ENCODE measurements at places on chromosomes 2 and 18.

- DNase-seq = no peak
Observed at GRCh38 chr2:238504181-238504931, 77.6 kb downstream of the ASB1 start.

GRCh38 chr2:191050640-191050987 is 36.6 kb upstream of the STAT1 start:
- no peak for DNase-seq

DNA sequence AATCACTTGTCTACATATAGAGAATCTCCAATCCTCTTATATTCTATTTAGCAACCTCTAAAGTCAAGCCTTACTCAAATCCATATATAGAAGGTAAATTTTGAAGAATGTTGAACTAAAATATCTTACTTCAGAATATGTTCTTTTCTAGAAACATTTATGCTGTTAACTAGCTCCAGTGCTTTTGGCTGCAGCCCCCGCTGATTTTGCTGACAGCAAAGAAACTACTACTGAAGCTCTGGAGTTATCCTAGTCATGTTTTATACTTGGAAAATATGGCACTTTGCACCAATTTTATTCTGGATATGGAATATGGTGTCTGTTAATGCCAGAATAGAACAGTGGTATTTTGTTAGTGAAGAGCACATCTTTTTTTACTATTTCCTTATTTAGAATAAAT is 212.4 kb upstream of the FSIP2 start:
- no peak for DNase-seq

DNA sequence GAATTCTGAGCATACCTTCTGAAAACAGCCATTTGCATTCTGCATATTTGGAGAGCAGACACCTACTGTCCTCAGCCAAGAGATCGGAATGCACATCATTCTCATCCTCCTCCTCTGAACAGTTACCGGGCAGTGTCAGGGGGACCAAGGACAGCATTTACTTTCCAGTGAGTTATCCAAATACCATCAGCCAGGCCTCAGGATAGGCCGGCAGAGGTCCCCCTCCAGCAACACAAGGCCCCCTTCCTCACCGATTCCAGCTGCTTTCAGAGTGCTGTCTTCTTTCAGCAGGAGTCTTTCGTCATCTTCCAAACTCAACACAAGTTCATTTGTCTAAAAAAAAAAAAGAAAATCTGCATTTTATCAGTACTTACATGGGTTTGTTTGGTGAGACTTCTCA is 55.3 kb downstream of the C2orf76 start:
- no peak for DNase-seq

- no peak for DNase-seq
Observed at GRCh38 chr18:36265015-36265414, 32.5 kb upstream of the FHOD3 start.

DNA sequence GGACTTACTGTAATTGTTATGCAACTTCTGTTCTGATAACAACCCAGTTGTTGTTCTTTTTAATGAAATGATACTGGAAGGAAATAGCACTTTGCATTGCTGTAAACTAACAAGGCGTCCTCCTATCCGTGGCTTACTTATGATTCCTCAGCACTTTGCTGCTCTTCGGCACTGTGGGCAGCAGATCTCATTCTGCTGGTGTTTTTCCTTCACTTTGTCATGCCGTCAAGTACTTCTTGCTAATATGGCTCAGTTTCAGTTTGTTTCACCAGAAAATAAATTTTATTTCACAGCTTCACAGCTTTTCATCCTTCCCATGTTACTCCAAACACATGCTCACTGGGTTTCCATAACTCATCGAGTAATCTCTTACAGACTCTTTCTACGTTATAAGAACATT is 289.3 kb downstream of the MEIS1 start:
- DNase-seq = no peak

- no peak for DNase-seq
Observed at GRCh38 chr2:172342611-172343010, 84.8 kb upstream of the ITGA6 start.

DNA sequence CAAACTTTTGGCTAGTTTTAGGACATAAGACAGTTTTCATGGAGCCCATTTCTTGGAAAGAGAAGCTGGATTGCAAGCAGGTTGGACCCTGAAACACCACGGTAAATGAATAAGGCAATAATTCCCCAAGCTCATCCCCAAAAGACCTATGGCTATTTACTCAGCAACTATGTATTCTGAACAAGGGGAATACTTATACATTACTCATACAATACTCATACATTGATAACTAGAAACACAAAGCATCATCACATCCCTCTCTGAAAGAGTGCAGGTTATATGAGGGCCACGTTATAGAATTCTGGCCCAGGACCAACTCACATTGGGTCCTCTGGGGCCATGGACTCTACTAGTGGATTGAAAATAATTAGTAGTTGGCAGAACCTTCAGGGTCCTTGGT is 154.8 kb downstream of the TMX3 start:
- no peak for DNase-seq

DNA sequence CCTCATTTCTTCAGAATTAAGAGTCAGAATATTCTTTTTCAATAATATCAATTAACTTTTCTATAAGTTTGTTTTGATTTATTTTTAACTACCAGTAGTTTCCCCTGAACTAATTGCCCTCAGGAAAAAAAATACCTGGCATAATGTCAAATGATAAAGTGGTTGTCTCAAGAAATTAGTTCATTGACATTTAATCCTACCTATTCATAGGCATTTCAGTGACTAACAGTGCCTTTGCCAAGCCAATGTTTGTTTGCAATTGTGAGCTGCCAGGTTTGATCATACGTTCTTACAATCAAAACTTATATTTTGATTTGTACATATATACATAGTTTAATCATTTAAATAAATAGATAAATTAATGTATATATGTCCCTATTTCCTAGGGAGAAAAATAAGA is 267.3 kb upstream of the MC4R start:
- DNase-seq = no peak

DNA sequence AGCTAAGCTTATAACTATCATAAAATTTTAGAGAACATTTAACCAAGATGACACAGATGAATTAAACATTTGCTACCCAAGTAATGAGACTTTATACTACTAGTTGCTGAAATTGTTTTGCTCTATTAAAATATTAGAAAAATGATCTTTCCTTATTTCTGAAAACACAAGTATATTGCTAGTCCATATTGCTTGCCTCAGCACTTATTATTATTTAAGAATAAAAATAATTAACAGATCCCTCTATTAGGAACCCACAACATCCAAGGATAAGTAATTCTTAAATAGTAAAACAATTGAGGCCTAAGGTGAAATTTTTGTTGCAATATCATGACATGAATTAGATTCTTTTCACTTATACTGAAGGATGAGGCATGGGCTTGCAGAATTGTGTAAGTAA is 65.2 kb downstream of the CCDC148 start:
- no peak for DNase-seq

- DNase-seq = no peak
Observed at GRCh38 chr18:62182220-62182619, 4.6 kb downstream of the PIGN start.

GRCh38 chr2:16287831-16288230 is 347.5 kb downstream of the MYCN start:
- no peak for DNase-seq

GRCh38 chr18:3794537-3795348 is 344.8 kb downstream of the TGIF1 start:
- DNase-seq = no peak

GRCh38 chr18:25075783-25076182 is 276.2 kb downstream of the ZNF521 start:
- DNase-seq = no peak

GRCh38 chr2:37679072-37679695 is 7.7 kb upstream of the CDC42EP3 start:
- DNase-seq = no peak

- no peak for DNase-seq
Observed at GRCh38 chr18:49127471-49128190, 176.9 kb upstream of the SMAD7 start.

DNA sequence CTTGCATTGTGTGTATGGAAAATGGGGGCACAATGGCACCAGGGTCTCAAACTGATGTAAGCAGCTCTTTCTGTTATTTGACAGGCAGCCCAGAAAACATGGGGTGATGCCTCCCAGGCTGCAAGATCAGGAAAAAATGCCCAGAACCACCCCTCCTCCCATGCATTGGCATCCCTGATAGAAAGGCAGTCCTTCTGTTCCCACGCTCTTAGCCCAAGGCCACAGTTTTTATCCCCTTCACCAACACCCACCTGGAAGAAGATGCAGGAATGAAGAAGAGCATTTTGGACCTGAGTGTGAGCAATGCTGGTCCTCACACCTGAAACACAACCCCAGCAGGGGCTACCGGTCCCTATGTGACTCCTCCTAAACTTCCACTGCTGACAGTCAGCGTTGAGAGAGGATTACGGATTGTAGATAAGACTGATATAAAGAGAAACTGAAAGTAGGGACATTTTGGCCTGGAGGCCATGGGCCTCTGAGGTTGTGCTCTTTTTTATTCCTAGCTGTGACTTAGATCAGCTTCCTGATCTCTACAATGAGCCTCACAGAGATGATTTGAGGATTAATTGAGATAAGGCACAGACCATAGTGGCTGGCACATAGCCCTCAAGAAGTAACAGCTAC is 386.0 kb upstream of the ATP5MC3 start:
- no peak for DNase-seq

- no peak for DNase-seq
Observed at GRCh38 chr2:14148216-14148615, 484.3 kb upstream of the LRATD1 start.

DNA sequence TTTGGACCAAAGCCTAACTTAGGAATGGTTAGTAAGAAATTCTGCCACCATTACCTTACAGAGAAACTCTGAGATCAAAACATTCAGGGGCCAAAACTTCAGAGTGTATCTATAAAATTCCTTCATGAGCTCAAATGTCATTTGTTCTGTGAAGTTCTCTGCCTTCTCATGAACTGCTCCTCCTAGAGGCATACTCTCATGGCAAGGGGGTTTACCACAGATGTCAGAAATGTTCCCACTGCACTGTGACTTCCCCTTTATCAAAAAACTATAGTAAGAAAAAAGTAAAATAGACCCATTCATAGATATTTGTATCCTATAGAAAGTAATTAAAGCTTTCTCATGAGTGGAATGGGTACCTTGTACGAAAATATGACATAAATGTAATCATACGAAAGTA is 68.5 kb downstream of the USP40 start:
- DNase-seq = peak; percentile 15

GRCh38 chr18:293536-293935 is 25.7 kb upstream of the THOC1 start:
- DNase-seq = no peak

DNA sequence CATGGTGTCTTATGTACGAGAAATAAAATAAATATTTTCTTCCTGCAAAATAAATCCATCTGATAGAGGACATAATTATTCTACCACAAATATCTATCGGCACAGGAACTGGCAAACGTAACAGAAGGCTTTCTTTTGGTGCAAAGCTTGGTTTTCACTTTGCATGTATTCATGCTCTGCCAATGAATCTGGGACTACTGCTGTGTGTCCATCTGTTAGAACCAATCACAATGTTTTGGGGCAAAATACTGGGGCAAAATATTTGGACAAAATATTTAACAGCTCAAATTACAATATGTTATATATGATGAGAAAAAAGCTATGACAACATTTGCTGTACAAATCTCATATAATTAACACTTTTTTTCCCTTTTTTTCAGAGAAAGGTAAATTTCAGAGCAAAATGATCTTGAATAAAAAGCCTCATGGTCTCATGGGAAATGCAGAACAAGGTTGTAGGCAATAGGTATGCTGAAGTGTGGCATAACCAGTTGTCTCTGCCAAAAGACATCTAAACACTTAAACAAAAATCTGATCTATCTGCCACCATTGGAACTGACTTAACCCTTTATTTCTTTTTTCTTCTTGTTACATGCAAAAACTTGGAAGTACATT is 923.2 kb downstream of the CPS1 start:
- DNase-seq = no peak

- DNase-seq = no peak
Observed at GRCh38 chr18:22194151-22194598, 24.8 kb downstream of the GATA6 start.

DNA sequence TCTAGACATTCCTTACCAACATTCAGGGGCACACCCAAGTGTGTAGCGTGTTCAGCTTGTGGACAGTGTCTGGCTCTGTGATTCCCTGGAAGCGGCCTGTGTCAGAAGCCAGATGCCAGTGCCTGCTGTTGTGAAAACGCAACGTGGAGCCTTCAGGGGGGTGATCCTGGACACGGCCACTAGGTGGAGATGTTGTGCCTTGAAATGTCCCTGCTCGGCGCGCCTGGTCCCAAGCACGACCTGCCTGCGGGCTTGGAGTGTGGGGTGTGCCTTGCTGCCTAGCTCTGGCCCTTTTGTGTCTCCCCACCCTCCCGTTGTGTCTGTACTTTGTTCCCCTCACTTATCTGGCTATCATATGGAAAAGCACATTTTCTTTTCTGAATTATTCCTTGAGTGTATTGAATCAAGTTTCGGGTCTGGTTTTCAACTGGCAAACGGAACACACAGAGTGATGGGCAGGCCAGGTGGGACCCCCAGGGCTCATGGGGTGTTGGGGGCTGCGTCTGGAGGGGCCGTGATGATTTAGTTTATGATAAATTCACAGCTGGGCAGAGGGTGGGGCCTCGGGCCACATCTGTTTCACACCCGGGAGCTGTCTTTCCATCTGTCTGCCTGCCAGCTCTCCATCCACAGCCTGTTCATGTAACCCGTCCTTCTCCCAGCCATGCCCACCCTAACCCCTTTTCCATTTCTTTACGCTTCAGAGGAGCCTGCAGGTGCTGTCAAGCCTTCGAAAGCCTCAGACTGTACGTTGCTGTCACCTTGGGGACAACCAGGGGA is 95.5 kb downstream of the DYSF start:
- DNase-seq = no peak

DNA sequence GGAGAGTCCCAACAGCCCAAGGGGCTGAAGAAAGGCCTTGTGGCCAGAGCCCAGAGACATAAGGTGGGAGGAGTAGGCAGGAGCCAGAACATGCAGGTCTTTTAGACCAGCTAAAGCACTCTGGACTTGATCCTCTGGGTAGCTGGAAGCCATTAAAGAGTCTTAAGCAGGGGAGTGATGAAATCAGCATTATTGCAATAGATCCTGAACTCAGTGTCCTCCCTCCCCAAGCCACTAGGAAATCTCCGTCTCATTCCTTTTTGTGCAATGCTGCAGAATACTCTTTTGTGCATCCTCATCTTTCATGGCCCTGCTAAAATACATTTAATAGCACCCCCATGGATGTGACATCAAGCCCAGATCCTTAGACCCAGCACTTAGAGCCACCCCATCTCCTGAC is 58.6 kb upstream of the ZCCHC2 start:
- no peak for DNase-seq

GRCh38 chr2:144678736-144679135 is 158.8 kb upstream of the ZEB2 start:
- no peak for DNase-seq

DNA sequence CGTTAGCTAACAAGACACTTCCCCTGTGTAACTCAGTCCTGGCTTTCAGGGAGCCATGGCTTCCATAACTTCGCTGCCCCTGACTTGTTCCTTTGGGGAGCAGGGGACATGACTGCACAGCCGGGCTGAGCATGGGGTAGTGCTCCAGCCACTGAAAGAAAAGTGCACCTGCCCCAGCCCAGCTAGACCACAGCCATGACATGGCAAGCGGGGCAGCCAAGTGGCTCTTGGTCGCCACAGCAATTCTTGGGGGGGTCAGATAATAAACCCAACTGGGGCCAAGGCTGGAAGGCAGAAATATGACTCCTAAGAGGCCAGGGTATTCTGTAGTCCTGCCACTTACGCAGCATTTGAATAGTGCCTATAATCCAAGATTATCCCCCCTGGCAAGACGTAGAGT is 289.1 kb downstream of the GBX2 start:
- no peak for DNase-seq

GRCh38 chr2:58606799-58607198 is 365.7 kb upstream of the FANCL start:
- DNase-seq = no peak
